ENCODE measurements at places on chromosomes 4 and X.
A peak's percentile ranks its signal among the peaks of the same experiment; 100 is the strongest.

- no peak for DNase-seq
Measured at GRCh38 chr4:99943904-99944437, 2.4 kb downstream of the DNAJB14 start.

DNA sequence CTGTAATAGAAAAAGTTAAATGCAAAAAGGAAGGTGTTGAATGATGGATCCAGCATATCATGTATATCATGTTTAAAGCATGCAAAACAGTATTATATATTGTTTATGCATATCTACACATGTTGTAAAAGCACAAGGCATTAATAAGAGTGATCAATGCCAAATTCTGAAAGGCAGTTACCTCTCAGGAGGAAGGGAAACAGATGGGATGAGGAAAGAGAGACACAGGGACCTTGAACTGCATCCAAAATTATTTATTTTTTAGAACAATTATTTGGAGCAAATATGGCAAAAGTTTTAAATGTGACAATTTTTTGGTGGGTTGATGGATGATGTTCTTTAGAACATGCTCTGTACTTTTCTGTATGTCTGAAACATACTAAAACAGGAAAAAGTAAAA is 193.4 kb downstream of the CLCN4 start:
- no peak for DNase-seq

DNA sequence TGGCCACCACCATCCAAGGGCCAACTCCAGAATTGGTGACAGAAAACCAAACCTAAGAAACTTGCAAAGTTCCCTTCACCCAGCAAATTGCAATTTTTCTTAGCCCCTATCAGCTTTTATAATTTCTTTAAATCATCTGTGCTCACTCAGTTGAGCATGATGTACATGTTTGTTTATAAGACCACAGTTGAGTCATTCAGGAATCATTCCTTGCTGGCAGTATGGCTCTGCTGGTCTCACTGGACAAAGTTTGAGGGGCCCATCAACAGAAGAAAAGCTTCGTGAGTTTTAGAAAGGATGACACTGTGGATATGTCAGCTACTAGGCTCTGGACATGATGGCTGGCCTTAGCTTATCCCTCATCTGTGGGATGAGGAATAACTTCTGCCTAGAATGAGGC is 4.0 kb downstream of the TRPC5 start:
- no peak for DNase-seq

DNA sequence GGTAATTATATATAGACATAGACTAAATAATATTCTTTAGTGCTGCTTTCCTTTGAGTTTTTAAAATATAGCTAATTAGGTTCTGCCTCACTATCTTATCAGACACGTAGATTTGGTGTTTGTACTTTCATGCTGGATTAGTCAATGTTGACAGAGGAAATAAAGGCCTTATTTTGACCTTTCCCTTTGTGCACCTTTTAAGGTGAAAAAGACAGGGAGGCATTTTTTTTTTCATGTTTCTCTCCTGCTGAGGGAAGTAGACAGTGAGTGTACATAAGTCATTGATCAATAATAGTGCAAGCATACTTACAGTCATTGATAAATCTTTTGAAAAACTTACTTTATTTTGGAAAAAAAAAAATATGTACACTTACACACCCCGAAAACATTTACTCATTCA is 467.8 kb downstream of the GRXCR1 start:
- no peak for DNase-seq

DNA sequence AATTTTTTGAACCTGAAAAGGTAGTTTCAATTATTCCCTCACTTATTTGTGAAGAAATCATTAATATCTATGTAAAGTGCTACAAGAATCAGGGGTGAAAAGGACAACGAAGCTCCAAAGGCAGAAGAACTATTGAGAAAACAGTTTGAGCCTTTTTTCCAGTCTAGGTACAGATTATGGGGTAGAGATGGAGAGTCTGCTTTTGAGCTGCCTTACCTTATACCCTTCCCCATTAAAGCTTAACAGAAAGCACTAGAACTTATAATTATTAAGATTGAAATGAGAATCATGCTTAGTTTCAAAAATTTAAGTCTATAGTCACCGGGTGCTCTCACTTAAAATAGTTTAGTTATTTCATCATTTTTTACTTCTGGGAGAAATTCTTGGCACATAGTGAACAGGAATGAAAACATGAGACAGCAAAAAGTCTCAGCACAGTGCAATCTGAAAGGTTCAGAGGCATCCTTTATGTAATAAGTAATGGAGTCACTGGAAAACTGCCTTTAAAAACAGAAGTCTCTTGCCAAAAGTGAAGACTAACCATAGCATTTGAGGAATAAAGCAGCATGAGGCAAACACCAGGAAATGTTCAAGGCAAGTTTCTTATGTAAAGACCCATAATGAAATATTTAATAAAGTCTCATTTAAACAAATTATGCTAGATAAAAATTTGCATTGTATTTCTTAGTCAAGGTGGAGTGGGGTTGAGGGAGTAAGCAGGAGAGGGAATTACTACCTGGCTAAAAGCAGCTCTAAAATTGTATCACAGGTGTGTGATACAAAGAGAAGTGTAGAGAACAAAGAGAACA is 5.1 kb upstream of the DCLK2 start:
- DNase-seq: no peak

GRCh38 chr4:39096847-39097246 is 34.8 kb downstream of the KLHL5 start:
- no peak for DNase-seq

- DNase-seq: peak; percentile 70
Measured at GRCh38 chr4:71186566-71187403, 152.0 kb upstream of the SLC4A4 start.

DNA sequence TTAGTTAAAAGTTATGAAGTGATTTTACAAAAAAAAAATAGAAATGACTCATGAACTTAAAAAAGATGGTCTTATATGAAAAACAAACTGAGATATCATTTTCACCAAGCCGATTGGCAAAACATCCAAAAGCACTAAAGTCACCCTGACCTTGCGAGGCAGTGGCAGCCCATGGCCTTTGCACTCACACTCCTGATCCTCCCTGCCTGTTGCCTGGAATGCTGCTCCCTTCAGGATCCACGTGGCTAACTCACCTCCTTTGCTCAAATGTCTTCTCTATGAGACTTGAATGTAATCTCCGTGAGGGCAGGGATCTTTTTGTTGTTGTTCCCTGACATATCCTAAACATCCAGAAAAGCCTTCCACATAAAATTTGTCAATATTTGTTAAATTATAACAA is 106.4 kb downstream of the RAPGEF2 start:
- DNase-seq: no peak

GRCh38 chrX:116009861-116010710 is 160.5 kb upstream of the AGTR2 start:
- DNase-seq: no peak

DNA sequence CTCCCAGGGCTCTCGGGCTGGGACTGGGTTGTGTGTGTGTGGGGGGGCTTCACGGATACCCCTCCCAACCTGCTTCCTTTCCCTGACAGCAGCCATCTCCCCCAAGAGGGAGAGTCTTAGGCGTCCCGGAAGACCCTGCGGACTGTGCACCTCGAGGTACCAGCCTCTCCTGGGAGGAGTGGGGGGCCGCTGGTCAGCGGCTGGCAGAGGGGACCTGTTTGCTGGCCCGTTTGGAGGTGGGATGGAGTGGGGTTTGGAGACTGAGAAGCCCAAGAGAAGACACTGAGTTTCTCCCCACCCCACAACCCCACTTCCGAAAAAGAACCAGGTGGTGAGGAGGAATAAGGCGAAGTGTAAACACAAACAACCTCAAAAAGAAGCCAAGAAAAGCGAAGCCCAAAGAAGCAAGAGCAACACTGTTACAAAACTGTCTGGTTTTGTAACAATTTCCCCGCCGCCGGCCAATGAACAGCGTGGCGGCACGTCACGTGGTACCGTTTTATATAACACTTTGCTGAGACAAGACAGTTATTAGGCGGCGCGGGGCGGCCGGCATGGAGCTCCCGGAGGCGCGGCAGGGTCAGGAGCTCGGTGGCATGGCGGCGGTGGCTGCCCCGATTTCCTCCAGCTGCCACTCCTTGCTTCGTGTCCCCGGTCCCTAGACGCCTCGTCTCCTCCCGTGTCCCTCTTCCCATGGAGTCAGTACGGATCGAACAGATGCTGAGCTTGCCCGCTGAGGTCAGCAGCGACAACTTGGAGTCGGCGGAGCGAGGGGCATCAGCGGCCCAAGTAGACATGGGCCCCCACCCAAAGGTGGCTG is at the start of gene LONRF3:
Gene LONRF3, plus strand, starts transcription at position 531 of the 820 bp plus-strand sequence. Its CDS starts 163 bp downstream, at position 694.
- peak; percentile 77 for DNase-seq

DNA sequence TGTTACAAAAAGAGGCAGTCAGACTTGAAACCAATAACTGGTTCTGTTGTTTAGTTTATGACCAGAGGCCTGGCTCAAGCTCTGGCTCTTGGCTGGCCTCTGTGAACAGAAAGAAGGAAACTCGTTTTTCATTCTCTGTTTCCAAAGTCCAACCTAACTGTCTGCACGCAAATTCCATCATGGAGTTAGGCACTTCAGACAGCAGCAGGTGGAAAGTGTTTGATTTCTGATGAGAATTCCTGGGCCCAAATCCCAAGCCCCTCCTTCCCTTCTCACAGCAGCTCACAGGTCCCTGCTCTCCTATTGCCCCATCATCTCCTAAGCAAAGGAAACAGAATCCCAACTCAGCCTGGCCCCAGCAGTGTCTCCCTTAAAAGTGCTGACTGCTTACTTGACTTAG is 42.8 kb upstream of the FGF16 start:
- no peak for DNase-seq

GRCh38 chr4:57866468-57867171 is 756.4 kb upstream of the IGFBP7 start:
- no peak for DNase-seq

DNA sequence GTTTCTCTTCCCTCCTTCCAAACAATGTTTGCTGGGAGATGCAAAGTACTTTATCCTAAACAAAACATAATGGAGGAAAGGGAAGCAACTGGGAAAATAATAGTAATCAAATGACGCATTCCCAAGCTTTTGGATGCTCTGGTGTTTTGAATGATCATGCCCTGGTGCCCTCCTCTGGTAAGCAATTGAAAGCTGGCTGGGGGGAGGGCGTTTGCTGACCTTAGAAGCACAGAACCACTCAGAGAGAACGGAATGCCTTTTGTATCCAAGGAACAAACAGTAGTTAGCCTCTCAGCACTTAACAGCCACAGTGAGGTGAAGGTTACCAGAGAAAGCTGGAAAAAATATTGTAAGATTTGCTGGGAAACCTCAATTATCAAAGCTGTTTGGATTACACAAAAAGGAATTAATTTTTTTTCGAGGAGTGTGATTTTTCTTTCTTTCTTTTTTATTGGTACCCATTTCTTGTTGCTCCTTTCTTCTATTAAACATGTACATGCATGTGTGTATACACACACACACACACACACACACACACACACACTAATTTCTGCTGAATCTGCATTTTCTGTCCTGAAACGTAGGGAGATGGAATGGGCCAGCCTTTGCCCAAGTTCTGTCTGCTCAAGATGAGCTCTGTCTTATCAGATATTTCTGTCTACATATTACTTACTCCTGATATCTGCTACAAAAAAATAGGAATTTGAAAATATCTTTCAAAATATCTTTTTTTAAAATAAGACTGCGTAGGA is 155.8 kb upstream of the IGFBP7 start:
- DNase-seq: no peak

- peak; percentile 73 for DNase-seq
Measured at GRCh38 chrX:70592091-70592490, 147.5 kb downstream of the DLG3 start.

Measured in activated CD4-positive, alpha-beta T cell treated with anti-CD3 and anti-CD28 coated beads, Interleukin-2, amount 10 ng/mL, durations not matched to agents 24 days and 14 days (primary cell).